ENCODE measurements at places on chromosomes 5 and 9.

GRCh38 chr5:161850491-161850890, 2.6 kb downstream of the GABRA1 start:
- DNase-seq = no peak

DNA sequence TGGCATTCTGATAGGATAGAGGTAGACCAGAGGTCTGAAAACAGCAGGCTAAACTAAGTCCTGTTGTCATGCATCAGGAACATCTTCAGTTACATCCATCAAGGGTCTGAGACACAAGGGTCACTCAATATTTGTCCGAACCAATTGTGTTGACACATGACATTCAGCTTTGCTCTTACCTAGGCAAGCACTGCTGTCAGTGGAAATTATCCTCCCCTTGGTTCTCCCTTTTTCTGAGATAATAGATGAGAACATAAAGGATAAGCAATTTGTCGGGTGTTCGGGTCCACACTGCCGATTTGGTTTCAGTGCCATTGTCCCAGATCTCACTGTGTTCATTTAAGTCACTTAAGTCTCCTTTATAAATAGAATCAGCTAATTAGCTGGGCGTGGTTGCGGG, 148.3 kb upstream of the MSX2 start:
- DNase-seq = no peak

DNA sequence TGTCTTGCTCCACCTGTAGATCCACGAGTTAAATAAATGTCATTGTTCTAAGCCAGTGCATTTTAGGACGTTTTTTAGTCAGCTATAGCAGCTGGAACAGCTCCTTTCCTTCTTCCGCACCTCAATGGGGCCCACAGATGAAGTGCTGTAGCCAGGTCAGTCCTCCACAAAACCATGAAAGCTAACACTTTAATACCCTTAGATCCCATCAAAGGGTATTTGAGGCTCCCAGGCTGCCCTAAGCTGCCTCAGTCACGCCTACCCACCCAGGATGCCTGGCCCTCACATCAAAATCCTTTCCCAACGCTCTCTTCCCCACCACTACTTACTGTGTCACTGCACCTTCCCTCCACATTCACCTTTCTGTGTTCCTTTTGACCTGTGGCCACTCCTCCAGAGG, 44.1 kb upstream of the ACO1 start:
- DNase-seq = no peak

DNA sequence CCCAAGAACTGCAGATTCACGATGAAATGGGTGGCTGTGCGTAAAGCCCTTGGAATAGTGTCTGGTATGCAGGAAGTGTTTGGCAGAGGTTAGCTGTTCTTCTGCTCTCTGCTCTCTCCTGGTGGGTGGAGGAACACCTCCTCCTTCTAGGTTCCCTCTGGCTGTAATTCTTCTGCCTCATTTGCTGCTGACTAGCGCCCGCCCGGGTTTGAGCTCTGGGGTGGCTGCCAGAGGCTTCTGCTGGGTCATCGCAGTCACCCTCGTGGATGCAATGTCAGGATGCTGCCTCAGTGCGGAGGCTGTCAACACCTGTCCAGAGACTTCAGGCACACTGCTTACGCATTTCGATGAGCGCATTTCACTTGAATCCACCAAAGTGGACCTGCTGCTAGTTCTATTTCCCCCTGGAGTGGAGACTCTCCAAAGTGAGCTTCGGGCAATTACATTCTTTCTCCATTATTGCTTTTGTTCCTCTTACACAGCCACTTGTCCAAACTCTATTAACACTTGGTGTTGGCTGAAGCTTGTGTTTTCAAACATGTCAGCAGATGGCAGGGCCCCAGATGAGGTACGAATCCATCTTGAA, 11.7 kb downstream of the DOCK2 start:
- no peak for DNase-seq

GRCh38 chr5:94467346-94467953, 151.0 kb downstream of the KIAA0825 start:
- no peak for DNase-seq

- DNase-seq = no peak
These were observed 759 bp downstream of the GEMIN5 start for GRCh38 chr5:154937186-154937717.

DNA sequence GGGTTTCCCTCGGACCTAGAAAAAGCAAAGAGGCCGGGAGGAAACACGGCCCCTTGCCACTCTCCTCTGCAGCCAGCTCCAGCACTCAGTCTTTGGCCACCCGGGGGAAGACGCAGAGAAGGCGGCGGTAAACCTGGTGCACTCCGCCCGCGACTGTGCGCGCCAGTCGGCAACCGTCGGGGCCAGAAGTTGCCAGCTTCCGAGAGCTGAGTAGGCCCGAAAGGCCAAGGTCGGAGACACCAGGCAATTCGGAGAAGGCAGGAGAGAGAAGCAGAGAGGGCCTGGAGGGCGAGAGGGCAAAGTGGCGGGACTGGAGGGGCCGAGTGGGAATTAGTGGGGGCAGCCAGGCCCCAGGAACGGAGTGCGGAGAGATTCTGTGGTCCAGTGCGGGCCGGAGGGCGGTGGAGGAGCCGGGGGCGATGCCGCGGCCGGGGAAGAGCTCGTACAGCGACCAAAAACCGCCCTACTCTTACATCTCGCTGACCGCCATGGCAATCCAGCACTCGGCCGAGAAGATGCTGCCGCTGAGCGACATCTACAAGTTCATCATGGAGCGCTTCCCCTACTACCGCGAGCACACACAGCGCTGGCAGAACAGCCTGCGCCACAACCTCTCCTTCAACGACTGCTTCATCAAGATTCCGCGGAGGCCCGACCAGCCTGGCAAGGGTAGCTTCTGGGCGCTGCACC, at the start of gene FOXB2:
FOXB2 (plus strand) TSS at position 420 of the 690 bp plus-strand sequence; CDS start at position 420, 0 bp downstream.
- DNase-seq = no peak
